Thymus (tissue), 14 donors: ENCODE measurements at places on chromosomes 2 and 18. TPM values are rescaled to one million over a fixed set of nuclear protein-coding genes. Genes with fewer than 3 reads are reported as not detected.

Gene RBMS1
- polyA plus RNA-seq: 53.7 TPM

- DNase-seq: no peak
Measured at GRCh38 chr2:24539258-24539657, 48.2 kb downstream of the NCOA1 start.

- no peak for DNase-seq
Measured at GRCh38 chr2:226117510-226118065, 682.0 kb downstream of the IRS1 start.

DNA sequence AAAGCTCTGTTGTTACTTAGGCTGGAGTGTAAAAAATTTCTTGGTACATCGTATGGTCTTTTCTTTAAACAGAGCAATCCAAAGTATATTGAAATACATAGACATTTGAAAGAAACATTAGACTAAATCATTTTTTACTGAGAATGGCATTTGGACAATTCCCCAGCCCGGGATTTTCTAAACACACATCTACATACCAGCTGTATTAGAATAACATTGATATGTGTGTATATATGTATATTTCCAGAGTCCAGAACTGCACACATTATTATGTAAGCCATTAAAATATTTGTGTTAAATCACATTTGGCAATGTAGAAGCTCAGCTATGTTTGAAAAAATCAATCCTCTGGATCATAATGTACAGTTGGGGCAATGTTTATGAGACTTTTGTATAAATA is 1853.6 kb upstream of the LRRTM1 start:
- no peak for DNase-seq

GRCh38 chr2:105646774-105647076 is 98.0 kb upstream of the NCK2 start:
- no peak for DNase-seq

Gene SERPINB10
- polyA plus RNA-seq: 2.5 TPM

DNA sequence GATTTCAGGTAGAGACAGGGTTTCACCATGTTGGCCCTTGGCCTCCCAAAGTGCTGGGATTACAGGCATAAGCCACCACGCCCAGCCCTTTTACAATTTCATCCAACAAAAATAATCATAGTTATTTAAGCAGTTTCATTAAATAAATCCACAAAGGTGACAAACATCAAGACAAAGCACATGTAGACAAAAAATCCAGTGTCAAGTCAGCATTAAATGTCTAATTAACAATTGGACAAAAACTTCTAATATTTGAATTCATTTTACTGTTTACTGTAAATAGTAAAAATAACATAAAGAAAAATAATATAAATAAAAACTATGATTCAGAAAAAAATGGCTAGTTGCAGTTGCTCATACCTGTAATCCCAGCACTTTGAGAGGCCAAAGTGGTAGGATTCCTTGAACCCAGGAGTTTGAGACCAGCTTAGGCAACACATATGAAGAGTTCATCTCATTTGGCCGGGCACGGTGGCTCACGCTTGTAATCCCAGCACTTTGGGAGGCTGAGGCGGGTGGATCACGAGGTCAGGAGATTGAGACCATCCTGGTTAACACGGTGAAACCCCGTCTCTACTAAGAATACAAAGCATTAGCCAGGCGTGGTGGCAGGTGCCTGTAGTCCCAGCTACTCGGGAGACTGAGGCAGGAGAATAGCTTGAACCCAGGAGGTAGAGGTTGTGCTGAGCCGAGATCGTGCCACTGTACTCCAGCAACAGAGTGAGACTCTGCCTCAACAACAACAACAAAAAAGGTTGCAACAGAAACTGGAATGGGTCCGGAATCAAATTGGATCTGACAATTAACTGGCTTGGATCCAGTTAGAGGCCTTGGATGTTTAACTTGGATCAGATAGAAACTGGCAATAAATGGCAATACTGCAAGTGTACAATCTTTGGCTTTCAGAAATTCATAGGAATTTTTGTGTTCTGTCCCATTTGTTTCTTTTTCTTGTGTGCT is 56.9 kb upstream of the MAT2A start:
- DNase-seq: no peak

- DNase-seq: no peak
Measured at GRCh38 chr2:191670787-191671186, 7.1 kb upstream of the NABP1 start.

Gene TNFRSF11A
- polyA plus RNA-seq: 3.6 TPM

Gene DSG3
- polyA plus RNA-seq: 42.1 TPM

- no peak for DNase-seq
Measured at GRCh38 chr2:60515721-60516226, 37.7 kb downstream of the BCL11A start.

Gene RNF152
- 1.0 TPM for polyA plus RNA-seq

GRCh38 chr2:43541165-43541564 is 54.7 kb downstream of the THADA start:
- DNase-seq: no peak

GRCh38 chr2:75310876-75311275 is 111.6 kb upstream of the TACR1 start:
- no peak for DNase-seq

DNA sequence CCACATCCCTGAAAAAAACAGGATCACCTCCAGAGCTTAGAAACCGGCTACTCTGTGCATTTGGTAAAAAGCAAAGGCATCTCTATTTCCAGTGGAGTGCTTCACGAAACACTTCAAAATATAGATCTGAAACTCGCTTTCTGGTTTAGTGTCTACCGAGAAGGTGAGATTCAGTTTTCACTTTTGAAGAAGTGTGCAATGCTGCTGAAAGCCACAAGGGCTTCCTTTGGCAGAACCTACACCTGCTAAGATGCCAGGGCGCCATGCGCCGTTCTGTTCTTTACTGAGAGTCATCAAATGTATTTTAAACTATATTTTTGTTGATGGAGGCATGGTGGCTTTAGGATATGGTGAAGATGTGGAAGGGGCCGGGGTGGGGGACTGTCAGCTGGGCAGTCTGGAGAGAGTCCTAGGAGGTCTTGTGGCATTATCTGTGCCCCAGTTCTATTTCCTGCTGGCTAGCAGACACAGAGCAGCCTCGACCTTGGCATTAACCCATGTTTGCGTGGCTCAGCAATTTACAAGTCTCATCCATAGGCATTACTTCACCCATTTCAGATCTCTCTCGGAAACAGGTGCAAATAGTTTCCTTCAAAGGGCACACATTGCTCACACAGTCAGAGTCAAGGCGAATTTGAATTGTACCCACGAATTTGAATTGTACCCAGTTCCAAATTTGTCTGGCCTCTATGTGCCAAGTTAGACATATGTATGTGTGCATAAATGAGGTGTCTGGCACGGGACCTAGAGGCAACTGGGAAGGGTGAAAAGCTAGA is 46.7 kb upstream of the KCNF1 start:
- peak; percentile 13 for DNase-seq

GRCh38 chr2:240045098-240045497 is 8.2 kb downstream of the OR6B3 start:
- no peak for DNase-seq

- no peak for DNase-seq
Measured at GRCh38 chr18:9897129-9897528, 11.4 kb downstream of the TXNDC2 start.

DNA sequence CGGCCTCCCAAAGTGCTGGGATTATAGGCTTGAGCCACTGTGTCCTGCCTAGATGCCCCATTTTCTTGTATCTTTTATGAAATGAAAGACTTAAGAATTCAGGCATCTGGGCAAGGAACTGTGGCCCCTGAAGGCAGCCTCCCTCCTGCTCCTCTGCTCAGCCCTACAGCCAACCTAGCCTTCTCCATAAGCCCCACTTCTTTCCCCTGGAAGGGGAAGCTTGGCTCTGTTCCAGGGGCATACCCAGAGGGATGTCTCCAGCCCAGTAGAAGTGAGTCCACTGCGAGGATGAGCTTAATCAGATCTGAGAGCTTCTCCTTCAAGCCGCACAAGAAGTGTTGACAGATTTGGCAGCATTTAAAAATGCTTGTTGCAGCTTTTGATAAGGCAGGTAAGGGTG is 39.7 kb downstream of the RHOB start:
- no peak for DNase-seq

DNA sequence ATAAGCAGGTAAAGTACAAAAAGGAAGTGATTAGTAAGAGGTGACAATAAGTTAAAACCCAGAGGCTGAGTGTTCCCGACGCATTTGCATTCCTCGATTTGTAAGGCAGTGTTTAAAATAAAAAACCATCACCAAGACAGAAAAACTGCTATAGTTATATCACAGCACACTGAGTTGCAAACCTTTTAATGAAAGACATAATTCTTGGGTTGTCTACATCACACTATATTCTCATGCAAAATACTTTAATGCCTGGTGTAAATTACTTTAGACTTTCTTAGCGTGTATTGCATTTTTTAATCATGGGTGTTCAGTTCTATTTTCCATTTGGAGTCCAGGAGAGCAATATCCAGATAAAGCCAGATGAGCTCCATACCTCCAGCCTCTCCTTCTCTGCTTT is 458.5 kb downstream of the MTX2 start:
- no peak for DNase-seq

DNA sequence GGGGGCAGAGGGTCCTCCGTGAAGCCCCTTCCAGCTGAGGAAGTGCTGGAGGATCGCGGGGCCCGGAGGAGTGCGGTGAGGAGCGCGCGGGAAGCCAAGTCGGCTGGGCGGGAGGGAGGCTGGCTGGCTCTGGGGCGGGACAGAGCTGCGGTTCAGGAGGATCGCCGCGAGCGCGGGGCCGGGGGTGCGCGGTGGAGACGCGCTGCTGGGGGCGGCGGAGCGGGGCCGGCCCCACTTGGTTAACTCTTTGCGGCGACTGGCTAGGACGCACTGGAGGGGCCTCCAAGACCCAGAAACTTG is 464 bp downstream of the CYBRD1 start:
- peak; percentile 17 for DNase-seq

- DNase-seq: no peak
Measured at GRCh38 chr2:40357667-40358066, 94.2 kb downstream of the SLC8A1 start.

GRCh38 chr2:139045524-139045923 is 265.3 kb upstream of the NXPH2 start:
- DNase-seq: no peak

- DNase-seq: no peak
Measured at GRCh38 chr2:126797622-126798275, 100.9 kb upstream of the TEX51 start.

- DNase-seq: no peak
Measured at GRCh38 chr18:35029103-35029502, 12.1 kb upstream of the MAPRE2 start.

DNA sequence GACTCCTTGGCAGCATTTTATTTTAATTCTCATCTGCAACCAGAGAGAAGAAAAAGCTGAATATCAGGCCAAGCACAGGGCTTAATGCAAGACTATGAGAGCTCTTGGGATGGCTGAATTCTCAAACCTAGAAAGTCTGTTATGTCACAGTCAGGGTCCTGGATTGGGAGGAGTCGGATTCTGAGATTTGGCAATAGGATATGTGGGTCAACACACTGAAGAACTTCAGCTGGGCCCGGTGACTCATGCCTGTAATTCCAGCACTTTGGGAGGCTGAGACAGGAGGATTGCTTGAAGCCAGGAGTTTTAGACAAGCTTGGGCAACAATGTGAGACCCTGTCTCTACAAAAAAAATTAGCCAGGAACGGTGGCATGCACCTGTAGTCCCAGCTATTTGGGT is 102.4 kb downstream of the COL3A1 start:
- DNase-seq: no peak

- no peak for DNase-seq
Measured at GRCh38 chr2:100900156-100900795, 80.3 kb downstream of the NPAS2 start.

Gene ATP8B1
- 4.3 TPM for polyA plus RNA-seq

GRCh38 chr2:239690651-239691631 is 290.1 kb upstream of the HDAC4 start:
- no peak for DNase-seq

DNA sequence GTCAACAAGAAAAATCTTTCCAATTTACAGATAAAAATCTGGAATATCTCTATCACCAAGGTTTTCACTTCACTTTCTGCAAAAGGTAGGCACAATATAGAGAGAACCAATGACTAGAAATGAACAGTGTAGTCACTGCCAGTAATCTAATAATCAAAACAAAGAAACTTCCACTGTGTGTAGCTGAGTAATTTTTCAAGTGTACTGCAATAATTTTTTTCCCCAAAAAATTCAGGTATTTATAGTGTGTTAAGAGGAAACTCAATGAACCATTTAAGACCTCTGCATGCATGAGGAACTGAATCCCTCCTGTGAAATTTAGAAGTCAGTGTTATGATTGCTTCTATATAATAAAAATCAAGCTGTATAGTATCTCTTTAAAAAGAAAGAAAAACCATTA is 121.8 kb downstream of the MEMO1 start:
- DNase-seq: no peak

- DNase-seq: no peak
Measured at GRCh38 chr2:30106543-30106942, 40.3 kb upstream of the YPEL5 start.

Gene GAL3ST2
- polyA plus RNA-seq: 0.02 TPM

Gene ASPRV1
- 7.1 TPM for polyA plus RNA-seq

Gene PARD6G
- polyA plus RNA-seq: 13.6 TPM

GRCh38 chr2:36356990-36357846 is 1.6 kb downstream of the CRIM1 start:
- no peak for DNase-seq

DNA sequence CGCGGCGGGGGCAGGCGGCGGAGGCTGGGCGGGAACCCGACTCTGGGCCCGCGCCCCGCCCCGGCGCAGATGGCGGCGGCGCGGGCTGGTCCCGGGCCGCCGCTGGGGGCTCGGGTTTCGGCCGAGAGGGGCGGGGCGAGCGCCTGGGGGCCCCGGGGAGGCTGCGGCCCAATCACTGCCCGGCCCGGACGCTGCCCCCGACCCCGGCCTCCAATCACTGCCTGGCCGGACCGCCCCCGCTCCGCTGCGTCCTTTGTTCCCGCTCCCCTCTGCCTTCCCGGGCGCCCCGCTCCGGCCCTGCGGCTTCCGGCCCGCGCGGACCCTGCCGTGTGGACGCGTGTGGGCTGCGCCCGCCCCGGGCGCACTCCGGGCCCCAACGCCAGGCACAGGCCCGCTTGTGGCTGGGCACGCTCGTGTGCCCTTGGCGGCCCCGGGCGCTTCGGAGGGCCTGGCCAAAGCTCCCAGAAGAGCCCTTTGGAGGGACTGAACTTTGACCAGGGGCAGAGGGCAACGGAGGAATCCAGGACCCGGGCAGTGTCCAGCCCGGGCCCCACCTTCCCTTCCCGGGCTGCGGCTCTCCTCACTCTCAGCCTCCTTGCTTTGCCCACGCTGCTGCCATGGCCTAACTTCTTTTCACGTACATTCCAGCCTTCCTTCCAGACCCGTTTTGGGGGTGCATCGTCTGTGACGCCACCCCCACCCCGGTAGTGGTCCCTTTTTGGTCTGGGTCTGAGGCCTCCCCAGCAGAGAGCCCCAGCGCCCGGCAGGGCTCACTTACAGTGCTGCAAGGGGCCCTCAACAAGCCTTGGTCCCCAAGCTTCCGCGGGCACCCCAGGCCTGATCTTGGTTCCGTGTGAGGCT is 27.1 kb upstream of the PTMA start:
- DNase-seq: no peak

GRCh38 chr2:148742373-148742772 is 97.8 kb downstream of the EPC2 start:
- DNase-seq: no peak

DNA sequence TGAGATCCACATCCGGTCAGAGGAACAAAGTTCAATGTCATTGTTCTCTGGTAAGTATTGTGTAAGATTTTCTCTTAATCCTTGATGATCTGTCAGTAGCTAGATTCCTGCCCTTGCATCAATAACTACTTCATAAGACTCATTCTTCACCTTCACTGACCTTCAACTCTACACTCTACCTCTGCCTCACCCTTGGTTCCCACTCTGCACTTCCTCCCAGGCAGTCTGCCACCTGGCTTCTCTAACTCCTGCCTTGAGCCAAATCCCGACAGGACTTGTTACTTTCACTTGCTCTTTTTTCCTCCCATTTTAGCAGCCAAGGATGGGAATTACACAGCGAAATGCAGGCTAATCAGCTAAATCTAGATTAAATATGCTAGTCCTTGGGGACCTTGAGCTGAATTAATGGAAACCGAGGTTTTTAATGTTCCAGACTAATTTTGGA is 190.7 kb downstream of the DLGAP1 start:
- DNase-seq: no peak
